ENCODE measurements at places on chromosomes 4 and X.
A peak's percentile ranks its signal among the peaks of the same experiment; 100 is the strongest.

DNA sequence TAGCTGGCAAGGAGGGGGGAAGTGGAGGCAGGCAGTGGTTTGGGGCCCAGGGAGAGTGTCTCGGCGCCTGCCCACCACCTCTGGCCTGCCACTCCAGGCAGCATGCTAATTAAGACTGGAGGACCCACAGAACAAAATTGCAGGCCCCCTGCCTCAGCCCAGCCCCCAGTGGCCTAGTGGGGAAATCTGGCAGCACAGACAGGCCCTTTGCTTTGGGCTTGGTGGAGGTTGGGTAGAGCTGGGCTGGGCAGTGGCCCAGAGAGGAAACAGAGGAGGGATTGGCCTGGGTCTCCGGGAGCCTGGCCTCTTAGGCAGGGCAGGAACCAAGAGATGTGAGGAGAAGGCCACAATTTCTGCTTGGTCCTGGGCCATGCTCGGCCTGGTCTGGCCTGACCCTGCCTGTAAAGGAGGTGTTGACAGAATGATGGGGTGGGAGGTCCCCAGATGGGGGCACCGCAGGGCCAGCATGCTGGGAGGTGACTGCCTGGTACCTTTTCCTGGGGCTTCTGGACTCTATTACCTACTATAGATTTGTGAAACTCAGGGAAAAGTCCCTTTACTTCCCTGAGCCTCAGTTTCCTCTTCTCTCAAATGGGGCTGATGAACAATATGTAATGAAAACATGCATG, 92.4 kb upstream of the PJA1 start:
- DNase-seq: no peak

DNA sequence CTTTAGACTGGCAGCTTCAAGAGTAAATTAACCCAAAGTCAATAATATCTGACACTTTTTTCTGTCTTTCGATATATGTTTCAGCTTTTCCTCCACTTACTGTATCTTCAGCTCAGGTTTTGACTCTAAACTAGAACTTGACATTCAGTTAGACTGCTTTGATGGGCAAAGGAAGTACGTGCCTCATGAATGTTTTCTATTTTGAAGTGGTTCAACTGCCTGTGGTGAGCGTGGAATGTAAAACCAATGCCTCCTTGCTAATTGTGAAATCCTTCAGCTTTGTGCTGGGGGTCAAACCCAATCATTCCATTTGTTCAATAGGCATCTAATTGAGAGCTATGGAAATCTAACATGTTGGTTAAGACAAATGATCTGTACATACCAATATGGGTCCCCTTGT, 857.0 kb upstream of the HTR2C start:
- DNase-seq: no peak

GRCh38 chr4:18297684-18298083, 276.1 kb upstream of the LCORL start:
- no peak for DNase-seq

- peak; percentile 11 for DNase-seq
Measured at GRCh38 chr4:147799986-147800555, 68.2 kb downstream of the ARHGAP10 start.

DNA sequence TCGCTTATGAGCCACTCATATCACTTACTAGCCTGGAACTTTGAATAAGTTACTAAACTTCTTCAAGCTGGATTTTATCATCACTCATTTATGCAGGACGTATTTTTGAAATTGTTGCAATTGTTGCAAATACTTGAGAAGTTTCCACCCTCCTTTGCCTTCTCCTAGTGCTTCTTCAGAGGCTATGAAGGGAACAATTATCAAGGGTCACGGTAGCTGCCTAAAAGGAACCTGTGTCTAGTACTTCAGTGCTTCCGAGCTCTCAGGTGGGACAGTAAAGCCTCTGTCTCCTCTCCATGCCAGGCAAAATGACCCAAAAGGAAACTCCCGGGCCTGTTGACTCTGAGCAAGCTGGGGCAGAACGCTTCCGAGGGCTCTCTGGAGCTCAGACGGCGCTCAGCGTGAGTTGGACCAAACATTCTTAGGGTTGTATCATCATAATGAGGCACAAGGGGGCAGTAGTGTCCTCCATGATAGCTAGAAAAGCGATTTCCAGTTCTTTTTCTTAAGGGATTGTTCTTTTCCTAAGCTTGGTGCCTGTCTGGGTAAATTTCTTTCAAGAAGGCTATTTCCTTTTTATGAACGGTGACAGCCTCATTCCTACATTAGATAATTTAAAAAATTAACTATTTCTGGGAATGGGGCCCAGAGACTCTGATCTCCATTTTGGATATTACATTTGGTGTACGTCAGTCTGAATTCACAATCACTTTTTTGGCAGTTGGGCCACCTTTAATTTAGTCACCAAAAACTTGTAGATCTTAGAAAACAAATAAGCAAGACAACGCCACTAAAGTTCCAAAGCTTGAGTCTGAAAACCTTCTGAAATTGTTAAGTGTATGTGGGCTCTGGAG, 73.1 kb downstream of the PACRGL start:
- no peak for DNase-seq

DNA sequence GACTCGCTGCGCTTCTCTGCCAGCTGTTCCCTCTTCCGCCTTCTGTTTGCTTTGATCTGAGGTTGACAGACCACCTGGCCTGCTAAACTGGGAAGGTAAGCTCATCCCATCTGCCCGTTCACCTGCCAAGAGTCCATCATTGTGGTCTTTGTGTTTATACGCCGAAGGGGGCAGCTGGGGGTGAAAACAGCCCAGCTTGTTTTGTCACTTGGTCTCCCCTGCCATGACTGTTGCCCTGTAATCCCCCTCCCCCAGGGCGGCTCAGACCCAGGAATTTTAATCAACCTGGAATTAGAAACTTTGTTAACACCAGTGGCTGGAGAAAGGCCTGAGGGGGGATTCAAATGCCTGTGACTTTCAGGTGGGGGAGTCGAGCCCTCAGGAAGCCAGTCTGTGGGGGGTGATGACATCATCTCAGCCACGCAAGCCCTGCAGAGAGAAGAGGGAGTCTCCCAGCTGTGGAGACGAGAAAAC, 333.3 kb downstream of the BCOR start:
- DNase-seq: no peak

GRCh38 chrX:93874554-93874953, 200.5 kb downstream of the FAM133A start:
- no peak for DNase-seq

- no peak for DNase-seq
Measured at GRCh38 chrX:46444011-46444410, 101.2 kb downstream of the ZNF674 start.

DNA sequence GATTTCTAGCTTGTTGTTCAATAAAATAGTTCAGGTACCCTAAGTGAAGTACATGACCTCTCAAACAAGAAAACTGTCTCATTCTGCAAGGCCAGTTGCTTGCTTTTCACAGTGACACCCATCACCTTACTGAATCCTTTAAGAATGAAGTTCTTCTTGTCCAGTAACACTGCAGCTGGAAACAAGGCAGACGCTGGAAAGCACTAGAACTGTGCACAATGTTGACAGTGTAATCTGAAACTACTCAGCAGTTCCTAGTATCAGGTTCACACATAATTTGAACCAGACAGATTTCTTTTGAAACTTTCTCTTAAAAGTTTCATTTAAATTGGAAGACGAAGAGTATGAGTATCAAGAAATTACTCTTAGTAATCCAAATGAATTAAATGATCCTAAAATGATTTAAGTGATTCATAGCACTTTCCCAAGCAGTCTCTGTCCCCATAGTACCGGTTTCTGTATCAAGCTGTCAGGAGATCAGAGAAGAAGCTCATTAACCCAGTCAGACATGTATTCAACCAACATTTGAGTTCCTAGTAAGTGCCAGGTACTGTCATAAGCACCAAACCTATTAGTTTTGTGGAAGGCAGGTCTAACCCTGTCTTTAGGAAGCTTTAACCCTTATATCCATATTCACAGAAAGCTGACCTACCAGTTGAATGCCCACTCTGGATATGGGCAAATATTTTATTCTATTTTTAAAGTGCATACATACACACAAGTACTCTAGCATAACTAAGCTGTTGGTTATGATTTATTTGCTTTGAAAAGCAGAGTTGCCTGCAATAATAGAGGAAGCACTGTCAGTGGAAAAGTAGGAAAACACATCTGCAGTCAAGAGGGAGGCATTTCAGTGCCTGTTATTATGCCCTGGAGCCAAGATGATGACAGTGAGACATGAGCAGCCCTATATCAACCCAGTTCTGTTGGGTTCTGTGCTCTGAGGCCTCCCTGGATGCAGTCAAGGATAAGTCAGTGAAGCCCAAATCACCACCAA, 63.6 kb downstream of the PALLD start:
- DNase-seq: no peak

GRCh38 chrX:134161162-134161561, 75.8 kb upstream of the CCDC160 start:
- DNase-seq: no peak

GRCh38 chrX:55484948-55485347, 4.7 kb downstream of the USP51 start:
- DNase-seq: no peak

DNA sequence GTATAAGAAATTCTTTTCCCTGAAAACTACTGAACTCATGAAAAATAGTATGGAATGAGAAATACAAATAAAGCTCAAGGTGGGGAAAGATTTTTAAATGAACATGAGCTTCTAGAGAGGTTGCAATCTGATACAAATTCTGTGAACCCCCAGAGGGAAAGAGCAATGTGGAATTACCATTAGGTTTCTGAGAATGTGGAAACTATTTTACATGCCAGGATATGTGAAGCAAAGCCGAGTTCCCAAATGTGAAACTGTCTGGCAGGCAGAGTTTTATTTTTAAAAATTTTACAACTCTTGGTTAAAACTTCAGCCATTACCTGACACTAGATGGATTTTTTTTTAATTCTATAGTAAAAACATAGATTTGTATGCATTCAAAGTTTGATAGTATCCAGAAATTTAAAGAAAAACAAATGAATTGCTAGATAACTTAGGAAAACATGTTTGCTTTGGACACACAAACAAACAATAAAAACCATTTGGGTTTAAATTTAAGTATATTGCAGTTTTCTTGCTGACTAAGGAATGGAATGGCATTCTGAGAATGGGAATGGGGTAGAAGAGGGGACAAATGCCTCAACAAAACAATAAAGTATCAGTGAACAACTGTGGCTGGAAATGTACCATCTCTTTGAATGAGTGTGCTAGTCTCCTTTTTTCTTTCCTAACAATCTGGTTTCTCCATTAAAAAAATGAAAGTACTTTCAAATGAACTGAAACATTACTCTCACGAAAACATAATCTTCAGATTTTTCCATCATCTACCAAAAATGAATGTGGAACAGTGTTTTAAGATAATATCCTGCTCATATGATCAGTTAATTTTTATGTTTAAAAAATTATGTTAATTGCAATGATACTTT, 99.6 kb downstream of the PCDH18 start:
- DNase-seq: no peak
